Astrocyte (in vitro differentiated cells and primary cell): ENCODE measurements at places on chromosomes 7 and 10.

GRCh38 chr10:25842146-25842545 lies 91.9 kb upstream of the MYO3A start:
- no peak for DNase-seq

GRCh38 chr7:155003092-155003375 lies at the start of gene PAXIP1:
Gene PAXIP1, minus strand, starts transcription at chr7:155003124. Its CDS starts 195 bp downstream, at chr7:155002929.
- peak; percentile 3 for DNase-seq

- no peak for DNase-seq
Measured at GRCh38 chr7:127873151-127873550, 158.1 kb downstream of the LRRC4 start.

DNA sequence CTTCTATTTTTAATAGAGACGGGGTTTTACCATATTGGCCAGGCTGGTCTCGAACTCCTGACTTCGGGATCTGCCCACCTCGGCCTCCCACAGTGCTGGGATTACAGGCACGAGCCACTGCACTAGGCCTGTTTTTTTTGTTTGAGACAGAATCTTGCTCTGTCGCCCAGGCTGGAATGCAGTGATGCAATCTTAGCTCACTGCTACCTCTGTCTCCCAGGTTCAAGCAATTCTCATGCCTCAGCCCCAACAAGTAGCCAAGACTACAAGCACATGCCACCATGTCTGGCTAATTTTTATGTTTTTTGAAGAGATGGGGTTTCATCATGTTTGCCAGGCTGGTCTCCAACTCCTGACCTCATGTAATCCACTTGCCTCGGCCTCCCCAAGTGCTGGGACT lies 73.7 kb downstream of the TYW1B start:
- DNase-seq: peak; percentile 16

GRCh38 chr7:110784749-110785148 lies 306.2 kb upstream of the LRRN3 start:
- DNase-seq: no peak

DNA sequence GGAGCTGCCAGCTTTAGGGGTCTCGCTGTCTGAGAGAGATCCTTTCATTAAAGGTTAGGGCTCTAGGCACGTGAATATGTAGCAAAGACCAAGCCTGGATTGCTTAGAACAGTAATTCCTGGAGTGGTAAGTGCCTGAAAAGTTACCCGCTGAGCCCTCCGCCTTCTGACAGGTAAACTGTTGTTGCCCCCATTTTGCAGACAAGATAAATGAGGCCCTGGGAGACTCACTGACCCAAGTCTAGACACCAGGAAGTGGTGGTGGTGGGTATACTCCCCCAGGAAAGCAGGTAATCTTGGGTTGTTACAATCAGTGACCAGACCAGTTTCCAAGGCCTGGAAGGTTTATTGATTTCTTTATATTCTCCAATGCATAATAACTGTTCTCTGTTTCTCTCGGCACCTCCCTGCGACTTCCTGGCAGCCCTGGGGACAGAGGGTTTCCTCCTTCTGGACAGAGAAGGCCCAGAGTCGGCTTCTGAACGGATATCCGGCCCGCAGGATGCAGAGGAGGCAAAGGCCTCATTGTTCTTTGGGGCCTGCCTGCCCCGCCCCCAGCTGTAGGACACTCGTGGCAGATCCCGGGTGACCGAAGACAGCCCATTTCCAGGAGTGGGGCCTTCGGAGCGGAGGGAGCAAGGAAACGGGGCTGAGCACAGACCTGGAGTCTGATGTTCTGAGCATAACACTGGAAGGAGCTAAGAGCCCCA lies 1.3 kb upstream of the GRK5 start:
- DNase-seq: no peak

- no peak for DNase-seq
Measured at GRCh38 chr7:106356-106755, 86.0 kb upstream of the FAM20C start.

DNA sequence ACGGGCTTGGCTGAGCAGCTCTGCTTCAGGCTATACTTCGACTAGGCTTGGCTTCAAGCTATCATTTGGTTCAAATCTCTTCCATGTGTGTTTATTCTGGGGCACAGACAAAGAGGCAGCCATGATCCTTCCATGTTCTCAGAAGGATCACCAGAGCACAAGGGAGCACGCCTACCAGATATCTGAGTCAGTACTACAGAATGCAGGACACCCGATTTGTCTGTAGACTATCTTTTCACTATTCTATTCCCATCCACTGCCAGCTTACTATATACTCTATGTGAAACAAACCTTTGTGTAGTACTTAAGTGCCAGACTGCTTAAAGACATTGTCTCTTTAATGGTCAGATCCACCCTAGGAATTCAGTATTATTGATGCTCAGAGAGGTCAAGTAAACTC lies 35.1 kb downstream of the CH25H start:
- no peak for DNase-seq

GRCh38 chr10:112424651-112425050 lies 22.1 kb downstream of the ZDHHC6 start:
- DNase-seq: no peak

DNA sequence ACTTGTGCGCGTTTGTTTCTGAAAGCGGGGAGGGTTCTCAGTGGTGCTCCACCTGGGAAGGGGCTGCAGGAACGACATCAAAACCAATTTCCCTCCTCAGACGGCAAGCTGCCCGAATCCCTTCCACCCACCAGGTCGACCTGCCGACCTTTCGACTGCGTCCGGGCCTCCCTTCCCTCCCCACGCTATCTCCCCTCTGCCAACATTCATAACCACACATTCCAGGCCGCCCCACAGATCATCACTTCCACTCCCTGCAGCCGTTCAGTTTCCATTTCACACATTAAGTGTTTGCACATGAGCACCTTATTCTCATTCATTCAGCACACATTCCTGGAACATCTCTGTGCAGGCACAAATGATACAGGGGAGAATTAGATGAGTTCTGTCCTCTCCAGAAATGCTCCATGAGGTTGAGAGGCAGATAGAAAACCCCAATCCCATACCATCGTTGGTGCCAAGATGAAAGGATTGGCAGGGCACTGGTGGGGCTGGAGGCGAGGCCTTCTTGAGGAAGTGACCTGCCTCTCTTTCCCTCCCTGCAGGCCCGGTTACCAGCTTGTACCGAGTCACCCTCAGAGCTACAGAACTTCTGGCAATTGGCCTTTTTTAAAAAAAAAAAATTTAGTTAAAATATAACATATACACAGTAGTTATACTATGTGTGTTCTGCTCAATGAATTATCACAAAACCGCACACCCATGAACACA lies 70.0 kb downstream of the MINDY4 start:
- DNase-seq: peak; percentile 49

DNA sequence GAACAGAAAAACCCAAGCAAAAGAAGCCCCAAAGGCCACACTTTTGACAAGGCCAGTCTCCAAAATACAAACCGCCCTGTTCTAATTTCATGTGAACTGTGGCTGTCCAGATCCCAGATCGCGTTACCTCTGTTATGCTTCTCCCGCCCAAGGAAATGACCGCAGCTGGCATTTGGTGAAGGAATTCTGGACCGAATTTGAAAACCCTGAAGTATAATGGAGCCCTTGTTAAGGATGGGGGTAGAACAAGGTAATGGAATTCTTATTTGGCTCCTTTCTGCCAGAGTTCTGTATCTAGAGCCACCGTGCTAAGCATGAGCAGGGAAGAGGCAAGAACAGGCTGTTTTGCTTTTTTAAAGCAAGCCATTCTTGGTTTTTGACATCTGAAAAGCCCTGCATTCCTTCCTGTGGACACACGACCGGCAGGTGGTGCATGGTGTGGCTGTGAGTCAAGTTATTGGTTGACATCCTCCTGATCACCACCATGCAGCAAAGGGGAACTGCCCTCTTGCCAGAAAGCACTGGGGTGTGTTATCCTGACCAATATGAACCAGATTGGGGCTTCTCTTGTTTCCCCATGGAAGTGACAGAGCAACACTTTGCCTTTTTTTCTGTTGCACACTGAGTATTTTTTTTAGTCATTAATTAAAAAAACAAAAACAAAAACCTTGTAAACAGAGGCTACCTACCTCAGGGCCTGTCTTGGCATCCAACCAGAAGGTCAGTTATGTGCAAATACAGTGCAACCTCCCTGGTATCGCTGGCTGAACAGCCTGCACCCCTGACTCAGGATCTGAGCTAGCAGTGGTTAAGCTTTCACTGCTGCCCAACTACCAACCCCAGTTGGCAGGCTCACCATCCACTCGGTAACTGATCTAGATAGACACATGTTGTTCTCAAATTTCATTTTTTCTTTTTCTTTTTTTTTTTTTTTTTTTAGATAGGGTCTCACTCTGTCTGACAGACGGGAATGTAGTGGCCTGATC lies 14.2 kb downstream of the UCMA start:
- DNase-seq: peak; percentile 4

GRCh38 chr7:140322759-140323158 lies 75.6 kb downstream of the SLC37A3 start:
- DNase-seq: no peak

GRCh38 chr7:17696422-17696821 lies 243.9 kb downstream of the SNX13 start:
- peak; percentile 53 for DNase-seq

DNA sequence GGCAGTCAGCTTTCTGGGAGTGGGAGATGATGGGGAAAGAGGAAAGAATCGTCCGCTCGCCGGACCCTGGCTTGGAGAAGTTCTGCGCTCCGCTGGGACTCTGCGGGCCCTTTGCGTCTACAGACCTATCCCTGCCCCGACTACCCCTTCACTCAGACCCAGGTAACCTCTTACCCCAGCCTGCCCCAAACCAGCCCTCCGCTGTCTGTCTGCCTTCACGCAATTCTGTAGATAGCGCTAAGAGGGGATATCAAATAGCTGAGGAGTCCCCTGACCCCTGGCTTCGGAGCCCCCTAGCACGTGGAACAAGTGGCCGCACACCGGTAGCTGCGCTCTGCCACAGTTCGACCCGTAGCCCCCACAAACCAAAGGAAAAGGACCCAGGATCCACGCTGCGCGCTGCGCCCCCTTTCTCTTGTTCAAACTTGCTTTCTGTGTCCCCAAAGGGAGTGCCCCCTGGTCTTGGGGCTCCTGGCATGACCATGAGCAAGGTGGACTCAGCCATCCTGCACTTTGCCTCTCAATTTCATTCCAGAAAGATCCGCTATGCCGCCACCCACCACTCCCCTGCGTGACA lies 7.0 kb downstream of the HOXA4 start:
- DNase-seq: peak; percentile 8

DNA sequence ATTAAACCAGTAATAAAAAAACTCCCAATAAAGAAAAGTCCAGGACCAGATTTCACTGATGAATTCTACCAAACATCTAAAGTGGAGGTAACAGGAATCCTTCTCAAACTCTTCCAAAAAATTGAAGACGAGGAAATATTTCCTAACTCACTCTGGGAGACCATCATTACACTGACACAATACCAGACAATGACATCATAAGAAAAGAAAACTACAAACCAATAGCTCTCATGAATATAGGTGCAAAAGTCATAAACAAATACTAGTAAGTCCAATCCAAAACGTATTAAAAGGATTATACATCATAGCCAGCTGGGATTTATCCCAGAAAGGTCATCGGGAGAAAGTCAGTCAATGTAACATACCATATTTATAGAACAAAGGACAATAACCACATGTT lies 94.0 kb upstream of the RAB18 start:
- no peak for DNase-seq
